Activated B cell treated with CpG ODN at 0.5 μM for 24 hours (primary cell): ENCODE measurements at places on chromosomes 2 and 18. TPM values are rescaled to one million over a fixed set of nuclear protein-coding genes. Genes with fewer than 3 reads are reported as not detected.
A peak's percentile ranks its signal among the peaks of the same experiment; 100 is the strongest.

LINC00305 gene
- total RNA-seq: not detected in 2 replicates

UGT1A9 gene
- total RNA-seq: not detected in 2 replicates

RAB6C gene
- not detected in 2 replicates for total RNA-seq

NETO1 gene
- 9.1 and 10.1 TPM in 2 replicates for total RNA-seq

DNA sequence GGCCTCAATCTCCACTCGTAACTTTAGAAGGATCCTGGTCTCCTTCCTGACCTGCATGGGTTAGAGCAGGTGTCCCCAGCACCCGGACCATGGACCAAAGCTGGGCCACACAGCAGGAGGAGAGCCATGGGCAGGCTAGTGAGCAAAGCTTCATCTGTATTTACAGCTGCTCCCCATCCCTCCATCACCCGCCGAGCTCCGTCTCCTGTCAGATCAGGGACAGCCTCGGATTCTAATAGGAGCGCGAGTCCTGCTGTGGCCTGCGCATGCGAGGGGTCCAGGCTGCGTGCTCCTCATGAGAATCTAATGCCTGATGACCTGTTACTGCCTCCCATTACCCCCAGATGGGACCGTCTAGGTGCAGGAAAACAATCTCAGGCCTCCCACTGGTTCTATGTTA is 297.7 kb upstream of the SALL3 start:
- no peak for DNase-seq

DNA sequence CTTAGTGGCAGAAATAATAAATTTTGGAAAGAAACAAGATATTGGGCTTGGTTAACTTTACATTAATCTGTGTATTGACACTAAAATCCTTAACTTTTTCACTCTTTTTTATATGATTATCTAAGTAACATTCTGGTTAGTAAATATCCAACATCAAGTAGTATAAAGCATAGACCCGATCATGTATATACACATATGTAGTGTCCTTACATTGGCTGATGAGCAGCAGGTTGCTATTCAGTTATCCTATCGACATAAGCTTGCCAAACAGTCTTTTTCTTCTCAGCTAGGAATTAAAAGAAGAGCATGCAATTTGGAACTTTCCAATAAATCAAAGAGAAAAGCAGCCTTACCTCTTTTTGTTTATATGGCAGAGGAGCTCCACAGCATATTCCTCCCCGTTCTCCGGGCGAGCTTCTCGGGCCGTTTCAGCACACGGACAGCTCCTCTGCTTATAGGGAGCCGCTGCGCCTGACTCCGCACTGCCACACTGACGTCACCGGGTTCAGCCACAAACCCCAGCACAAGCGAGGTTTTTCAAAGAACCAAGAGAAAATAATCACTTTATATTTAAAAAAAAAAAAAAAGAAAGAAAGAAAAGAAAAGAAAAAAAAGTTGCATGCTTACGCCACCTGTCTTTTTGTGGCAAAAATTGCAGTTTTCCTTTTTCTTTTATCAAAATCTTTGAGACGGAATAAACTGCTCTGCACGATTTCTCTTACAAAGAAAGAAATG is at the start of gene SCG2:
TSS of gene SCG2 (minus strand) at position 430 of the 735 bp plus-strand sequence. CDS start 3,079 bp downstream, outside the sequence.
- DNase-seq: no peak

DNA sequence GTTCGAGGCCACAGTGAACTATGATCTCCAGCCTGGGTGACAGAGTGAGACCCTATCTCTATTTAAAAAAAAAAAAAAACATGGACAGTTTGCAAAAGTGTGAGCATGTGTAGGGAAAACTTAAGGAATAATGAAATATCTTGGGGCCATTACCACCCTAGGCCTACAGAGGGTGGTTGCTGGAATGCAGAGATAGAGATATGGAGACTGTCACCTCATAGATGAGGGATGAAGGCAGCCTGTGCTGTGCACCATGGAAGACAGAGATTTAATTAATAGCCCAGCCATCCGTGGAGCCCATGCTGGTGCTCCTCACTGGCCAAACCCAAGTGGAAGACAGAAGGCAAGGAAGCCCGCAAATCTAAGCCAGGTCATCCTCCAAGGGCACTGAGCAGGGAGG is 16.6 kb upstream of the CEP68 start:
- DNase-seq: no peak

- no peak for DNase-seq
These were observed 16.4 kb upstream of the CD28 start for GRCh38 chr2:203690117-203690431.

DNA sequence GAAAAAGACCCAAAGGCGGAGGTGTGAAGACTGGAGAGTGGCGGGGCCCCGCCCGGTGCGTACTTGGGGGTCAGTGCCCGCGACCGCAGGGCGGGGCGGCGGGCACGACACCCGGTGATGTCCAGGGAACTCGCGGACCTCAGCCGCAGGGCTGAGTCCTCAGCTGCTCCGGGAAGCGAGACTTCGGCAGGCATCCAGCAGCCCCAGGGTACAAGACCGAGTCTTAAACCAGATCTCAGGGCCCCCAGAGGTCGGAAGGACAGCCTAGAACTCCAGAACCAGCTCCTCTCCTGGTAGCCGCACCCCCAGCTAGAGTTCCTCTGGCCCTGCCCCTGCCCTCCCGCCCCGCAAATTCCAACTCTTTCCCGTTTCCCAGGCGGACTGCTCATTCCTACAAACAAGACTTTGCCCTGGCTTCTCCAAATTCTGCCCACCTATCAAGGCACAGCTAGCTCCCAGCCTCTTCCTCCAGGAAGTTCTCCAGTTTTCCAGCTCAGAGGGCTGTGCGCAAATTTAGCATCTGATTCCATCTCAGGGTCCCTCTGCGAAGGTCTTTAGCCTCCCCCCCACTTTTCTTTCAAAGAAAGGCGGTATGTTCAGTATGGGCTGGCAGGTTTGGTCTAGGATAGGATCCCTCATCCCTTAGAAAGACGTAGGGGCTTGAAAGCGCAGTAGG is 26.0 kb upstream of the NOTO start:
- peak; percentile 25 for DNase-seq

- no peak for DNase-seq
These were observed 137.4 kb upstream of the ETAA1 start for GRCh38 chr2:67259556-67260342.

DNA sequence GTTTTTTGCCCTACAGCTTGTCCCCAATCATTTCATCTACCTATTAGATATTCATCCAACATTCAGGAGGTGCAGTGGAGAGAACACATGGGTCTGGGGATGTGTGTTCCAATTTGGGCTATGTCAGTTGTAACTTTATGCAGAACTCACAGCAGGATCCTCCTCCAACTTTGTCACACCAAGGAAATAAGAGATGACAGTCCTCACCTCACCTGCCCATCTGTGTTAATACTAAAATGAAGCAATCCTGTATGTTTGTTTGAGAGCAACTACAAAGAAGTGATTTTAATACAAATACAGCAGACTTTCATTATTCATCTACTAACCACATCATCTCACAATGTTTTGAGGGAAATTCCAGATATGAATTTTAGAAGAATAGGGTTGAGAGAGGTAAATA is 126.7 kb downstream of the ARHGAP15 start:
- DNase-seq: no peak

DNA sequence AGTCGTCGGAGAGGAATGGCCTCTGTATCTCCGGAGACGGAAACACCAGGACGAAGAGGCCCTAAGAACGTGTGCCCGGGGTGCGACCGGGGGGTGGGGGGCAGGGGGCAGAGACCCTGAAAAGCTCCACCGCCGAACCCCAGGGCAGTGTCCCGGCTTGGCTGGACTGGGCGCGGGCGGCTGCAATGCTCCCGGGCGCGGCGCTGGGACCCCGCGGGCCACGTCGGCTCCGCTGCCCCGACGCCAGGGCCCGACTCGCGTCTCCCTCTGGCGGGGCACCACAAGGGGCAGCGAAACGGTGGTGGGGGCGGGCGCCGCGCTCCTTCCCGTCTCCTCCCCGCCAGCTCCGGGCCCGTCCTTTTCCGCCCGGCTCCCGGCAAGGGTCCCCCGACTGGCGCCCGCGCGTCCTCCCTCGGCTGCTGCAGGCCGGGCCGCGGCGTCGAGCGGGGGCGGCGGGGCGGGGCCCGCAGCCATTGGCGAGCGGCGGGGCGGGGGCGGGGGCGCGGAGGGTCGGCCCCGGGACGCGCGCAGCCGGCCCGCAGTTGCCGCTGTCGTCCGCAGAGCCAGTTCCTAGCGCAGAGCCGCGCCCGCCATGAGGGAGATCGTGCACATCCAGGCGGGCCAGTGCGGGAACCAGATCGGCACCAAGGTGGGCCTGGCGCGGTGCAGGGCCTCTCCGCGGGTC is at the start of gene TUBB6:
TSS of gene TUBB6 (plus strand) at position 541 of the 685 bp plus-strand sequence. CDS start at position 593, 52 bp downstream.
- peak; percentile 60 for DNase-seq

GRCh38 chr18:75257605-75258004 is 47.0 kb downstream of the TSHZ1 start:
- DNase-seq: no peak

- DNase-seq: no peak
These were observed 147.9 kb downstream of the GALNT3 start for GRCh38 chr2:165645930-165646831.

GRCh38 chr2:48651158-48651790 is 33.6 kb downstream of the GTF2A1L start:
- no peak for DNase-seq

GRCh38 chr2:61557381-61557780 is 19.2 kb upstream of the XPO1 start:
- DNase-seq: no peak

DNA sequence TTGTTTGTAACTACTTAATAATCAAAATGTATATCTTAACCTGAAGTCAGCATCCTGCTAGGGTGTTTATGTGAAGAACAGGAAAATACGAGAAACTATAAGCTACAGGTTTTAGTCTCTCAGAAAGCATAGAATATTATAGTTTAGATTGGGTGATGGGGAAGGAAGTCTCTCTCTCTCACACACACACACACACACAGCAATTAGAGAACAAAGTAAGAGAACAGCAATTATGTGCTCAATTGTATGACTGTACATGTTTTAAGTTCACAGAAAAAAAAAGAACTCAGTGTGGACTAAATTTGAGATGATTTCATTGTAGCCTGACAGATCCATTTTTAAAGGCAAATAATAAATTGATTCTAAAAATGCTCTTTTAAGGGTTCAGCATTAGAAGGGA is 94.3 kb upstream of the ZNF516 start:
- DNase-seq: no peak

- DNase-seq: no peak
These were observed 427.0 kb upstream of the TNP1 start for GRCh38 chr2:217286833-217287232.

GRCh38 chr2:198254536-198255090 is 450.2 kb downstream of the PLCL1 start:
- no peak for DNase-seq

GRCh38 chr2:43082111-43082894 is 144.1 kb downstream of the ZFP36L2 start:
- no peak for DNase-seq

GRCh38 chr2:36409935-36410334 is 54.4 kb downstream of the CRIM1 start:
- DNase-seq: no peak

DNA sequence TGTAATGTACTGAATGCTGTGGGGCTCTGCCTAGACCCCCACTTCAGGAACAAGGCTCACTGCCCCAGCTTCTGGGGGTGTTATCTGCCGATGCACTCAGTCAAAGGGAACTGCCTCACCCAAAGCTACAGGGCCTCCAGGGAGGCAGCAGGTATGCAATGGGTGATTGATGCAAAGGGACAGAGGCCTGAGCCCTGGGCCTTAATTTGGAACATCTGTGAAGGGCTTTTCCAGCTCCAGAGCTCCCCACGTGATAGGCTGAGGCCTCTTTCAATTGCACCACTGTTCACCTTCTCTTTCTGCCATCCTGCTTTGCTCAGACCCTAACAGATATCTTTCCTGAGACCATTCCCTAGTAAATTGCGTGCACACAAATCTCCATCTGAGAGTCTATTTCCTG is 131.0 kb downstream of the ATL2 start:
- no peak for DNase-seq

GRCh38 chr2:136402281-136402680 is 284.3 kb upstream of the CXCR4 start:
- DNase-seq: no peak

DNA sequence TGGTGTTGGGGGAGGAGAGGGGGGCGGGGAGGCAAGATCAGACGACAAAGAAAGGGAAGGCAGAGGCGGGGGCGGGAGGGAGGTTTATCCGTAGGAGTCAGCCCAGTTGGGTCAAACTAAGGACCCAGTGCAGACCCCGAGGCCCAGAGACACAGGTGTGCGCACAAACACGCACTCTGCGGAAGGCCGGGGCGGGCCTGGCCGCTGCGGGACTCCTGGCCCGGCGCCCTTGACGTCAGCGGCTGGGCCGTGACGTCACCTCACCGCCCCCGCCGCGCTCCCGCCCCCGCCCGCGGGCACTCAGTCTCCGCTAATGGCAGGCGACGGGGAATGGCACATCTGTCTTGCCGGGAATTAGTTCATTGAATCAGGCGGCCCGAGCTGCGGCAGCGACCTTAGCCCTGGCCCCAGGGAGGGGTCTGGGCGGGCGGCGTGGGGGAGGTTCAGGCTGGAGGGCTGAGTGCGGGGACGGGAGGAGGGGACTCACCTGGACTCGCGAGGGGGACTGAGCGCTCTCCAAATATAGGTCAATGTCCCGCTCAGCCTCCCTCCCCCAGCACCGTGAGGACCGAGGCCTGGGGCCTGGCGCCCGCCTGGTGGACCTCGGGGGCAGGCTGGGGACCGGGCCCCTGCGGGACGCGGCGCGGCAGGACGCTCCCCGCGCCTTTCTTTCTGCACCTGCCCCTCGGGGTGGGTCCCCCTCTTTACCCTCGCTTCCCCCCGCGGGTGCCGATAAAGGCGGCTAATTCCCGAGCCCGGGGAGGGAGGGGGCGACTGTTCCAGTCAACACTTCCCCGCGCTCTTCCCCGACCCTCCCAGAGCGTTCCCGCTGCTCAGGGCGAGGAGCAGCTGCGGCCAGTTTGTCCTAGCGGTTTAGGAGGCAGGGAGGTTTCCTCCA is 15.5 kb upstream of the ECEL1 start:
- DNase-seq: peak; percentile 39

- no peak for DNase-seq
These were observed 238.5 kb upstream of the ERBB4 start for GRCh38 chr2:212777020-212777491.

DNA sequence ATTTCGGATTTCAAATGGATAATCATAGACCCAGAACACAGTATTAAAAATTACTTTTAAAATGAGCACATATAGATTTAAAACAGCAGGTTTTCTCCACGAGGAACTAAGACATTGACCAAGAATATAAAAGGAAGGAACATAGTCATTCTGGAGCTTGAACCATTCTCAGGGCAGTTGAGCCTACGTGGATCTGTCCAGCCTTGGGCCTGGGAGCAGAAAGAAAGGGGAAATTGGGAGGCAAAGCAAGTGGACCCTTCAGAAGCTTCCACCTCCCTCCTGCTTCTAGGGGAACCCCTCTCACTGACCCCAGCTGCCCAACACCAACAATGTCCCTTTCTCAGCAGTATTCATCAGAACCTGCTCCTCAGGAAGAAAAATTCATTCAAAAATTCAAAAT is 31.4 kb upstream of the TTC39C start:
- DNase-seq: no peak
